ENCODE measurements at places on chromosomes 7 and 10.

DNA sequence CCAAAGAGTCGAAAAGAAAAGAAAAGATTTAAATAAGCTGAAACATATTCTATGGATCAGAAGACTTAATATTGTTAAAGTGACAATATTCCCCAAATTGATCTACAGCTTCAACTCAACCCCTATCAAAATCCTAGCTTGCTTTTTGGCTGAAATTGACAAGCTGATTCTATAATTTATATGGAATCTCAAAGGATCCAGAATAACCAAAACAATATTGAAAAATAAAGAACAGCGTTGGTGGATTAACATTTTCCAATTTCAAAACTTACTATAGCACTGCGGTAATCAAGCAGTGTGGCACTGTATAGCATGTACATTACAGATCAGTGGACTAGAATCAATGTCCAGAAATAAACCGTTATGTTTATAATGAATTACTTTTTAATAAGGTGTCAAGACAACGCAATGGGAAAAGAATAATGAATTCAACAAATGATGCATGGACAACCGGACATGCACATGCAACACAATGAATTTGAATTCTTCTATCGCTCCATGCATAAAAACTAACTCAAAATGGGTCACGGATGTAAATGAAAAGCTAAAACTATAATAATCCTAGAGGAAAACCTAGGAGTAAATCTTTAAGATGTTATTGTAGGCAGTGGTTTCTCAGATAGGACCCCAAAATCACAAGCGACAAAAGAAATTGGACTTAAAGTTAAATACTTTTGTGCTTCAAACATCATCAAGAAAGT, 1.6 kb upstream of the ALOX5 start:
- no peak for DNase-seq

GRCh38 chr7:25698451-25699113, 453.4 kb upstream of the NFE2L3 start:
- no peak for DNase-seq

DNA sequence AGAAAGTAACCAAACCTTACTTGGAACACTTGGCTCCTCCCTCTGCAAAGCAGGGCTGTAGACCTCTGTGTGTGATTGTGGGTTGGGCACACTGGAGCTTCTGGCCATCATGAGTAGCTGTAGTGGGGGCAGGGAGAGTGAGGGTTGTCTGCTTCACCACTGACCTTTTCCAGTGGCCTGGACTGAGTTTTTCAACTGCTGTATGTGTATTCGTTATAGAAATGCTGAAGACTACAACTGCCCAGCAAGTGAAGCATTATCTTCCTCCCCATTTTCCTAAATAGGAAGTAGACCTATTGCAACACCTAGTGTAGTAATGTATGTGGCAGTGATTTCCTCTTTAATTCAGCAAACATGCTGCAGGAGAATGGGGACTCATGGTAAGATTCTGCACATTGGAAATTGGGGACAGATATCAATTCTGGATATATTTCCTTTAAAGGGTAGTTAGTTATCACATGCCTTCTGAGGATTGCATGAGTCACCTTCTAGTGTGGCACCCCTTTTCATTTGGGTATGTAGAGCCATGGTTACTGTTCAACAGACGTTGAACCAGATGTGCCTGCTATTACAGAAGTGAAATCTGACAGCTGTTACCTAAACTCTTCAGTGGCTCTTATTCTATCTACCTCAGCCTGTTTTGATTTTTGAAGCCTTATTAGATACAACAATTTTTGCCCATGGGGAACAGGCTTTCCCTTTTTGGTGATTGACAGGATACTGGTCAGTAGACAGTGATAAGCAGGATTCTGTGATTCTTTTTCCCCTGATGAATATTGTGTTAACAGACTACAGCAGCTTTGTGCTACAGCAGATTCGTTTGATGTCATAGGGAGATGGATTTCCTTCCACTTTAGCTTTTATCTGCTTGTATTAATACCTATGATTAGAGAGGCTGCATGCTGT, 130.9 kb downstream of the SND1 start:
- DNase-seq: no peak

DNA sequence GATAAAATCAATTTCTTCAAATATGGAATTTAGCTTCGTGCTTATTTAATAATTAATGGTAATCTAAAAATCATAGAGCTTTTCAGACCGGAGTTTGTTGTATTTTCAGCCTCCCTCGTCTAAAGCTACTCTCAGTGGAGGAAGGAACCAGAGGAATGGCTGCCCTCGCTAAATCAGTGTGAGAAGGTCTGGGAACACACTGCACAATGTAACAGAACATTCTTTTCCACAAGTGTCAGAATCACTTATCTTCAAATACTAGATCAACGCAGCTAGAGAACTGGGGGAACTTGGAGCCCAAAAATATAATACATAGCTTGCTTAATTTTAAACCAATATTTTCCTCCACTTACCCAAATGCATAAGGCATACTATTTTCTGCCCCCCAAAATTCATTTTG, 148.5 kb downstream of the MTERF1 start:
- no peak for DNase-seq

GRCh38 chr7:116509982-116510579, 10.5 kb downstream of the CAV2 start:
- no peak for DNase-seq

- DNase-seq: no peak
Measured at GRCh38 chr10:8705415-8705814, 650.9 kb downstream of the GATA3 start.

DNA sequence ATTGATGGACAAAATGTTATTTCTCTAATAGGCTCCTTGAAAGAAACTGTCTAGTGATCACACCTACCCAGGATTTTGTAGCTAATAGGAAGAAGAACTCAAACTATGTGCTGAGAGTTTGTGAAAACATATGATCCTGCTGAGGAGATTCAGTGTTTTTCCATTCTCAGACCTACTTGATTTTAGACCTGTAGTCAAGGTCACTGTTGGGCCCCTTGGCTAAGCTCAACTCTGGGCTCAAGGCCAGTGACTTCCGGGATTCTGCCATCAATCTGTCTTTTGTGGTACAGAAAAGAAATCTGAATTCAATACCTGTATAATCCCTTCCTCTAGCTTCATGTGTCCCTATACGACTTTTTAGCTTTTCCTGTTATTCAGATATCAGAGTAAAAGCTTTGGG, 79.7 kb upstream of the FERD3L start:
- DNase-seq: no peak

DNA sequence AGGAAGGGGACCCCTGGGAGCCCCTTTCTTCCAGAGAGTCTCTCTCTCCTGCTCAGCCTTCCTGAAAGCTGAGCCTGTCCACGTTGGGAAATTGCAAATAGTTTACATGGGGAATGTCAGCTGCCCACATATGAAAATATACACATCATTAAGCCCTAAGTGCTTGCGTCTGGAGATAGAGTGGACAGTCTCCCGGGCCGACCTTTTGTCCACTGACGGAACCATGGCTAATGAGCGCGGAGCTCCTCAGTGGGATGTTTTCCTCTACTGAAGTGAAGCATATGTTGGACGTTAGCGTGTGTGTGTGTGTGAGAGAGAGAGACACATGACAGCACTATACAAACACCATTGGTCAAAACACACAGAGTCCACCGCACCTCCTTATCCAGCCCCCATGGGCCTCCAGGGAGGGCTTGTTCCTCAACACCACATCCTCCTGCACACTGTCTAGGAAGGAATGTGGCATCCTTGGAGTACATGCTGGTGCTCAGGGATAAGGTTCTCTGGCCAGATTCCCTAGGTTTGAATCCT, 128.4 kb downstream of the RGS10 start:
- DNase-seq: no peak

All from activated T-cell treated with anti-CD3 and anti-CD28 coated beads for 24 hours (primary cell).